AG08396 (cell line): ENCODE measurements at places on chromosomes 7 and 10.
A peak's percentile ranks its signal among the peaks of the same experiment; 100 is the strongest.

DNA sequence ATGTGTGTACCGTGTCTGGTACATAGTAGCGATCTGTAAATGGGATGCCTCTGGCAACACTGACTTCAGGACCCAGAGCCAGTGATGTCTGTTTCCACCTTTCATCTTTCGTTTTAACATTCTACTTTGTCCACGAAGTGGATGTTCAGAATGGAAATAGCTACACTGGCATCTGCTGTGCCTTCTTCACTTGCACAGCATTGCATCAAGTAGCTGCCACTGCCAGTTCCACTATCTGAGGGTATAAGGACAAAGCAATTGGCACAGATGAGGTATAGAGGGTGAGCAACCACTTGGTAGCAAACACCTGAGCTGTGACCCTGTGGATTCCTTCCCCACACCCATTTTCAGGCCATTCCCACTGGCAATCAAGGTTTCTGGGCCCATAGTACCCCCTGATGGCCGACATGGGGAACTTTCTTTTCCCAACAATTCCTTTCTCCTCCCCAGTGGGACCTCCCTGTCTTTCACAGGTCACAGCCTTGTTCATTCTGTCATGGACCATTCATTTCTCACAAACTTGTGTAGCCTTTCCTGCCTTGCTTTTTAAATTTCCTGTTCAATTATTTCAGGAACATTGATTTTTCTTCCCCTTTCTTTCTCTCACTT, 4.0 kb downstream of the ITGA8 start:
- DNase-seq: peak; percentile 63

DNA sequence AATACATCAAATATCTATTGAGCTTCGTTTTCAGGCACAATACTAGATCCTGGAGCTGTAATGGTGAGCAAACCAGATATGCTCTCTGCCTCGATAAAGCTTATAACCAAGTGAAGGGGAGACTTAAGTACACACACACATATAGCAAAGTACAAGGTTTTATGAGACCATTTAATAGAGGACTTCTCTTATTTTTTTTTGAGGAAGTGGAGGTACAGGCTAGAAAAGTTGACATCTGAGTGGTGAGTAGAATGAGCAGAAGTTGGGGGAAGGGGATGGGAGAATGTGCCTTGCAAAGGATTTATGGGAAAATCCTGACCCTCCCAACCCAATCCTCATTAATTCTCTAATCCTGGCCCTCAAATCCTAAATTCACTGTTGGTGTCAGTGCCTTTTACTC, 7.7 kb downstream of the CCDC136 start:
- DNase-seq: no peak

DNA sequence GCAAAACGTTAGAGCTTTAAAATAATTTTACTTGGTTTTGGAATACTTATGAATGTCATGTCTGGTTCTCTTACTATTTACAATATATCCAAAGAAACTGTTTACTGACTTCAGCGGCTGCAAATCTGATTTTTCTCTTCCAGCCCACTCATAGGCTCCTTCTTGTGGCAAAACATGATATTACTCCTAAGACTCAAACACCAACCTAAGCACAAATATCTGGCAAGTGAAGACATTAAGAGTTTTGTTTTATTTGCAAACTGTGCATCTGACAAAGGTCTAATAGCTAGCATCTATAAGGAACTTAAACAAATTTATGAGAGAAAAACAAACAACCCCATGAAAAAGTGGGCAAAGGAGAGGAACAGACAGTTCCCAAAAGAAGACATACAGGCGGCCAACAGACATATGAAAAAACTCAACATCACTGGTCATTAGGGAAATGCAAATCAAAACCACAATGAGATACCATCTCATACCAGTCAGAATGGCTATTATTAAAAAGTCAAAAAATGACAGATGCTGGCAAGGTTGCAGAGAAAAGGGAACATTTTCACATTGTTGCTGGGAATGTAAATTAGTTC, 20.3 kb upstream of the GJC3 start:
- DNase-seq: no peak

DNA sequence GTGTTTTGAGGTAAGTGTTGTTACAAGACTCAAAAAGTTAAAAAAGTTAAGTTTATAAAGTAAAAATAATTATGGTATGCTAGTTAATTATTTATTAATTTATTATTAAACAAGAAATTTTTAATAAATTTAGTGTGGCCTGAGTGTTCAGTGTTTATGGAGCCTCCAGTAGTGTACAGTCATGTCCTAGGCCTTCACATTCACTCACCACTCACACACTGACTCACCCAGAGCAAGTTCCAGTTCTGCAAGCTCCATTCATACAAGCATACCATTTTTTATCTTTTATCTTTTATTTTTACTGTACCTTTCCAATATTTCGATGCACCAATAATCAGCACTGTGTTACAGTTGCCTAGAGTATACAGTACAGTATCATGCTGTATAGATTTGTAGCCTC, 381.2 kb upstream of the MGMT start:
- DNase-seq: no peak

DNA sequence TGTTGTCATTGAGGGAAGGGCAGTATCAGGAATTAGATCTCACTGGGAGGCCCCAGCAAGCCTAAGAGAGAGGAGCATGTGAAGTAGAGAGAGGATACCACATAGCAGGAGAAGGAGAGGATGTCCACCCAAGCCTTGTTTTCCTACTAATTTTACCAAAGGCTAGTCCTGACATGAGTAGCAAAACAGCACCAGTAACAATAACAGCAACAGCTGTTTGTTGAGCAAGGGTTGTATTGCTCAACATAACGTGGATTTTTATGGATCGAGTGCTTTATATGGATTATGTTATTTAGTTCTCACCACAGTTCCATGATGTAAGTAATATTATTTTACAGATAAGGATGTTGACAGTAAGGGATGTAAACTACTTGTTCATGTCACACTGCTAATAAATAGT, 135.2 kb upstream of the DLX6 start:
- DNase-seq: no peak

GRCh38 chr7:148230296-148230695, 360.3 kb upstream of the C7orf33 start:
- DNase-seq: no peak
